ENCODE measurements at places on chromosomes 1 and 21.

DNA sequence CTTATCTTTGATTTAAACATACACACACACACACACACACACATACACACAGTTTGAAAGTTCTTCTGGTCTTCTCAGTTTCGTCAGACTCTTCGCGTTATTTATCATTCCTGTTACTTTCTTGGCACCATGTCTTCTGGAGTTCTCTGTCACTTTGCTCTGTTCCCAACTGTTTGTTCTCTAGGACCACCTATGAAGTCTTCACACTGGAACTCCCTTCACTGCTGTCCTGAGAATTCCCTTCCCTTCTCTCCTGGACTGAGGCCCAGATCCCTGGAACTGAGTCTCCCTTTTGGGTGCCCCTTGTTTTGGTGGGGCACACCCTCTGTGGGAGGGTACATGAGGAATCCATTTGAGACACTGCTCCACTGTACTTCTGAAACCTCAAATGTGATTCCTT is 30.5 kb downstream of the ALG14 start:
- no peak for DNase-seq

DNA sequence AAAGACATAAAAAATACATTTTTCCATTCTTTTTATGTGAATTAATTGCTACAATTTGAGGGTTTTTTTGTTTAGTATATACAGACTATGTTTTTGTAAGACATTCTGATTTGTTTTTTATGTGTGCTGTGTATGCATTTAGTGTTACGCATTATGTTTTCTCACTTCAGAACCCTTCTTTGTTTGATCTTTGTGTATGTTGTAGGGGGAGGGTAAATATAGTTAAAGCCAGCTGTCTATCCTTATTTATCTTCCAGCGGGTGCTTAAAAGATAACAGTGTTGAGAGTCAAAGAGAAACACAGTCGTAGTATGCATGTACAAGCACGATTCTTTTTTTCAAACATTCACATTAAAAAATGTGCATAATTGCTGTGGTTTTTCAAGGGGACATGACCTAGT is 97.5 kb upstream of the KIAA1614 start:
- DNase-seq: no peak

DNA sequence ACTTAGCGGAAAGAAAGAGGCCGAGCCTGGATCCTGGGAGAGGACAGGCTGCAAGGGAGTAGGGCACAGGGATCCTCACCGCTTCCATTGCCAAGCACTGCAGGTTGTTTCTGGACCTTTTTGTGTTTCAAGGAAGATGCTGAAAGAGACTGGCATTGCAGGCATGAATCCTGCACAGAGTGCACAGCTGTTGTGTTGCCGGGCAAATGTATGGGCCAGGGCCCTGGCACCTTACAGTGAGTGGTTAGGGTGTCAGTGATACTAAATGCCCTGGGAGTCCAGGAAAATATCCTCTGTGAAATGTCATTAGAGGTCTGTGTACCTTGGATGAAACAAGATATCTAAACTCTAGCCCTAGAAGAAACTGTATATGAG is 145.5 kb upstream of the FGGY start:
- no peak for DNase-seq

- no peak for DNase-seq
Observed at GRCh38 chr1:101908980-101909379, 87.7 kb downstream of the OLFM3 start.

DNA sequence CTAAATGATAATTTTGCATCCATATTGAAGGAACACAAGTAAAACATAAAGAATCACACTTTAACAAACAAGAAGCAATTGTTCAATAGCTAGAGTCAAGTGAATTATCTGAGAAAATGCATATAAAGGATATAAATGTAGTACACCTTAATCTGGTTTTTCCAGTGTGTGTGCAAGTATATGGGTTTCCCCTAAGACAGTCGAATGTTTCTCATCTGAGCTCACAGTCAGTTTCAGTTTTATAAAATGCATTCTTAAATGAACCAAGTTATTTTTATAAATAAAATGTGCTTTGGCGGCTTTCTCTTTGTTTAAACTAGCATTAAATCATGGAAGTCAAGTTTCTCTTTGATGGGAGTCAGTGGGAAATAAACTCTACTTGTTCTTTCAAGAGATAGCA is 125.9 kb downstream of the PTPRC start:
- no peak for DNase-seq

DNA sequence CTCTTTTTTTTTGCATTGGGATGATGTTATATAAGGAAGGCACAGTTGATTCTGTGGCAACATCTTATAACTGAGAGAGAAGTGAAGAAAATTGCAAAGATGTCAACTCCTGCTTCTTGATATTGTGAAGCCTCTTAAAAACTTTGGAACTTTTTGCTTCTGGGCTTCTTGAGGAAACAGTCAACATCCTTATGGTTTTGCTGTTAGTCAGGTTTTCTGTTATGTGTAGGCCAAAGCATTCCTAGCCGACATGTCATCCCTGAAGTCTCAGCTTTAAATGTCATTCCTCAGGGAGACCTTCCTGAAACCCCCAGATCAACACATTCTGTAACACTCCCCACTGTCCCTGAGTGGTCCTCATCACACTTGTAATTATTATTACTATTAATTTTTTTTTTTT is 12.6 kb downstream of the FALEC start:
- no peak for DNase-seq
